T-helper 2 cell treated with Interferon-gamma antibody and Interleukin-4, amounts not matched to agents 5 μg/mL and 100 μg/mL, for 36 hours (primary cell): ENCODE measurements at places on chromosomes 2 and 18.

GRCh38 chr2:53670331-53670730 lies 97.3 kb upstream of the CHAC2 start:
- DNase-seq, result no peak

DNA sequence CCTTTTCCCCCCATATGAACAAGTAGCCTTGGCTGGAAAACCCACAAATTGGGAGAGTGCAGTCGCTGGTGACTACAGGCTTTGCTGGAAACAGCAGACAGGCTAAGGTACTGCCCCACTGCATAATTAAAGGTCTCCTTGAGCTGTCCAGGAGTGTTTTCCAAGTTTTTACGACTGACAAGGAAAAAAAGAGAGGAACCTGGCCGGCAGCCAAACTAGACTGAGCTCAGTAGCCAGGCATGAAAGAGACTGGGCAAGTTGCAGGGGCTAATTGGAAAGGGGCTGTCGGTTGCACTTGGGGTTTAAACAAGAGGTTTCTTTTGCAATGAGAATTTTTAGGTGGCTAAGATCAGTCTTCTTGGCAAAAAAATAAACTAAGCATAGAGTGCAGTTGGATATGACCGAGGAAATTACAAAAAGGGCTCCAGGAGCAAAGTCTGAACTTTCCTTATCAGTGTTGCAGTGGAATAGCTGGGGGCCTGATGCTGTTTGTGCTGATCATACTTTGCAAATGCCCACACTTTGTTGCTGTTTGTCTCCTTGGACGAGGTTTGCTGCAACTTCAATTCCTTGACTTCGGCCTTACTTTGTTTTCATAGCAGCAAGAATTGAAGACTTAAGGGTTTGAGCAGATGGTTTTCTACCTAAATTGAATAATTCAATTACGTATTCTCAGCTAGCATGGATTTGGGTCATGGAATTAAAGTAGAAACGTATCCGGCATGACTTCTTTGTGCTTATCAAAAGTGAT lies 2.1 kb downstream of the GULP1 start:
- no peak for DNase-seq

DNA sequence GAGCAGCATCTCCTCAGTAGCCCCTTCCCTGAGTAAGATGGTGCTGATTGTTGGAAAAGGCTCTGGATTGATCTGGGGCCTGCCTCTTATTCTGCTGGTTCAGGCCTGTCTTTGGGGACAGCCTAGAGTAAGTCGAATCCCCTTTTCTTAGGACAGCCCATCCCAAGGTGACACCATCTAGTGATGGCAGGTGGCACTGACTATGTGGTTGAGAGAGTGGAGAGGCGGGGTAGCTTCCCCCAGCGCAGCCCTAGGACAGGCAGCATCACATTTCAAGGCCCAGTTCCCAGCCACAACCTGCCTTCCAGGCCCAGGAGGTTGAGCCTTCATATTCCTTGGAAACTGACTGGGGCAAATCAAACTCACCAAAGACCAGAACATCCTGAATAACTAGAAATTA lies 69.1 kb upstream of the B3GNT7 start:
- no peak for DNase-seq

DNA sequence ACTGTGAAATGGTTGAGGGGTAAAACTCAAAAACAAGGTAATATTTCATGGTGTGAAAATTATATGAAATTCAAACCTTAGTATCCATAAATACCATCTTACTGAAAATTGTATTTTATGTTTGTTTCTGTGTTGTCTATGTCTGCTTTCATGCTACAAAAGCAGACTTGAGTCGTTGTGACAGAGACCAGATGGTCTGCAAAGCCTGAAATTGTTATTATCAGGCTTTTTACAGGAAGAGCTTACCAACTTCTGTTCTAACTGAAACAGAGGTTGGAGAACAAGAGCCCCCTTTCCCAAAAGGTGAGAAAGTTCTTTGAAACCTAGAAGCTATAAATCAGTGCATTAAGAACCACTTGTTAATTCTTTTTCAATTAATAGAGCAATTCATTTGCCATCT lies 110.0 kb downstream of the COL4A4 start:
- DNase-seq, result no peak

DNA sequence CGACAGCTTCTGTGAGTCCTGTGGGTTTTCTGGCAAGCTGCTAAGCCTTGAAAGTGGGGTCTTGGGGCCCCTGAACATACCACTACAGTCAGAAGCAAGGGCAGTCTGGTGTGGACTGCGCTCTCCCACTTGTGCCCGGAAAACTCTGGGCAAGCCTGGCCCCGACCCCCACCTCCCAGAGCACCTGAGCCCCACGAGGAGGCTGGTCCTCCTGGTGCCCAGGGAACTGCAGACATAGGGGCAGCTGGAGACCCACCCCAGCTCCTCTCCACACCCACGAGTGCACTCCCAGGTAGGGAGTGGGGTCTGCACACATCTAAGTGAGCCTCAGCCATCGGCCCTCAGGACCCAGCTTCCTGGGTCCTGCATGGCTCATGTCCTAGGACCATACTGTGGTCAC lies 16.2 kb upstream of the GPC1 start:
- DNase-seq, result no peak

- no peak for DNase-seq
Measured at GRCh38 chr2:134039912-134040581, 213.8 kb upstream of the MGAT5 start.

GRCh38 chr2:197147942-197148341 lies 162.6 kb downstream of the ANKRD44 start:
- DNase-seq, result no peak

GRCh38 chr2:36570416-36570815 lies 27.6 kb downstream of the FEZ2 start:
- DNase-seq, result no peak

- DNase-seq, result no peak
Measured at GRCh38 chr2:171080607-171081006, 80.1 kb downstream of the TLK1 start.

- DNase-seq, result no peak
Measured at GRCh38 chr18:64180617-64181016, 31.7 kb upstream of the LINC00305 start.

DNA sequence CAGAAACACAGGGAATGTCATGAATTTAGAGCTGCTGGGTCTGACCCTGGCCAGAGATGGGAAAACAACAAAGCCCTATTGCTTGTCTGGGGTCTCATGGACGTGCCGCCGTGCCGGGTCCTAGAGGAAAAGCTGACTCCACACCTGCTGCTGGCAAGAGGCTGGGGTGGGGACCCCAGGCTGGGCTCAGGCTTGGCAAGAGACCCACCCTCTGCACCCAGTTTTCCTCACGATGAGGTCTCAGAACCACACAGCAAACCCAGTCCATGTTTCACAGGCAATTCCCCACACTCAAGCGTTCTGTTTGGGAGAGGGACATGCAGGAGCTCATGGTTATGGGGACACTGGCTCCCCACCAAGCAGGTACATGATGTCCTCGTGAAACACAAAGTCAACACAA lies 367.3 kb upstream of the SALL3 start:
- no peak for DNase-seq

GRCh38 chr2:230887342-230887741 lies 22.6 kb downstream of the ITM2C start:
- DNase-seq, result no peak

- DNase-seq, result no peak
Measured at GRCh38 chr2:26782876-26783704, 2.8 kb upstream of the CENPA start.

GRCh38 chr2:3073041-3073595 lies 304.5 kb downstream of the EIPR1 start:
- no peak for DNase-seq
